ENCODE measurements at places on chromosomes 7 and 10. TPM values are rescaled to one million over a fixed set of nuclear protein-coding genes. Genes with fewer than 3 reads are reported as not detected.

AFAP1L2 gene
- 71.4 TPM for total RNA-seq

ACSM6 gene
- total RNA-seq = 0.10 TPM

CYP26A1 gene
- 0.15 TPM for total RNA-seq

GJD4 gene
- not detected for total RNA-seq

CLDN3 gene
- total RNA-seq = 11.6 TPM

EPHA1 gene
- 4.8 TPM for total RNA-seq

TMEM120A gene
- 17.9 TPM for total RNA-seq

PNLIPRP1 gene
- not detected for total RNA-seq

GCK gene
- 0.10 TPM for total RNA-seq

CCZ1B gene
- 23.1 TPM for total RNA-seq

PRLHR gene
- total RNA-seq = not detected

DNA sequence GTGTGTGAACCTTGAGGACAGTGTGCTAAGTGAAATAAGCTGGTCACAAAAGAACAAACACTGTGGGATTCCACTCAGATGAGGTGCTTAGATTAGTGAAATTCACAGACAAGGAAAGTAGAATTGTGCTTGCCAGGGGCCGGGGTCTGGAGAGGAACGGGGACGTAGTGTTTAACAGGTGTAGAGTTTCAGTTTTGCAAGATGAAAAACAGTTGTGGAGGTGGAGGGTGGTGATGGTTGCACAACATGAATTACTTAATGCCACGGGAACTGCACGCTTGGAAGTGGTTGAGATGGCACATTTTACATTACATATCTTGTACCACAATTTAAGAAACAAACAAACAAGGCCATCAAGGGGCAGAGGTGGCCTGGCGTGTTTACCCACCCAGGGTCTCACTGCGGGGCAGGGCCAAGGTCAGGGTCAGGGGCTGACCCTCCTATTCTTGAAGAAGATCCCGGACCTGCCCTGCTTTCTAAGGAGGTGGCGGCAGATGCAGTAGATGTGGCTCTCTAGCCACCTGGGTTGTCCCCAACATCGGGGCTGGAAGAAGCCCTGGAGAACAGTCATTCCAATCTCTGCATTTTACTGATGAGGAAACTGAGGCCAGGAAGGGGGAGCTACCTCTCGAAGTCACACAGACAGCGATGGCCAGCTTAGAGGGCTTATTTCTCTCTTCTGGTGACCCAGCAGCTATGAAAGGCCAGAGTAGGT, 91.5 kb upstream of the LRRC4 start:
- peak; percentile 65 for DNase-seq

DNA sequence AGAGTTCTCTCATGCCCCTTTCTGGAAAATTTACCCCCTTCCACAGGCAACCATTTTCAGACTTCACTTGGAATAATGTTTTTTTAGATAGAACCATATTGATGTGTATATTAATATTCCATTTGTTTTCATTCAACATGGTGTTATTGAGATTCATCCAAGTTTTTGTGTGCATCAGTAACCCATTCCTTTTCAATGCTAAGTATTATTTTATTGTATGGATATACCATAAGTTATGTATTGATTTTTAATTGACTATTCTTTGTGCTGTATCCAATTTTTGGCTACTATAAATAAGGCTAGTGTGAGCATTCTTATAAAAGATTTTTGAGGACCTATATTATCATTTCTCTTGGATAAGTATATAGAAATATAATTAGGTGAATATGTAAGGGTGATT, 1025.7 kb downstream of the GRM8 start:
- no peak for DNase-seq

GRCh38 chr10:71756311-71757191, 16.8 kb downstream of the VSIR start:
- DNase-seq = no peak

GRCh38 chr7:19213746-19214145, 68.5 kb upstream of the FERD3L start:
- DNase-seq = no peak

DNA sequence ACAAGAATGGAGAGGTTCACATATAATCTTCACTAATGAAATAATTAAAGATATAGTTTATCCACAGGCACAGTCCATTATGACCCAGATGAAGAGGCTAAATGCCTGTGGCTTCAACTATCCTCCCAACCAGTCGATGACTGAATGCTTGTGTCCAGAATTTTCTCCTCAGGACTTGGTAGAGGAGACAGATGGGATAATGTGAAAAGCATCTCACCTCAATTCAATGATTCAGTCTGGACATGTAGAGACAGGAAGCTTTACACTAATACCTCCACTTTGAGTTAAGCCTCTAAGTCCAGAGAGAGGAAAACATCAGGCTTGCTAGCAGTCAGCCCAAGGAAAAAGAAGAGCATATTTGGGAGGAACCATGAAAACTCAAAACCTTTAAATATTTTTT, 59.1 kb upstream of the COL1A2 start:
- no peak for DNase-seq

- DNase-seq = no peak
Observed at GRCh38 chr10:25036381-25036780, 20.0 kb downstream of the THNSL1 start.

- peak; percentile 84 for DNase-seq
Observed at GRCh38 chr10:62511656-62512055, 137.5 kb downstream of the ZNF365 start.

DNA sequence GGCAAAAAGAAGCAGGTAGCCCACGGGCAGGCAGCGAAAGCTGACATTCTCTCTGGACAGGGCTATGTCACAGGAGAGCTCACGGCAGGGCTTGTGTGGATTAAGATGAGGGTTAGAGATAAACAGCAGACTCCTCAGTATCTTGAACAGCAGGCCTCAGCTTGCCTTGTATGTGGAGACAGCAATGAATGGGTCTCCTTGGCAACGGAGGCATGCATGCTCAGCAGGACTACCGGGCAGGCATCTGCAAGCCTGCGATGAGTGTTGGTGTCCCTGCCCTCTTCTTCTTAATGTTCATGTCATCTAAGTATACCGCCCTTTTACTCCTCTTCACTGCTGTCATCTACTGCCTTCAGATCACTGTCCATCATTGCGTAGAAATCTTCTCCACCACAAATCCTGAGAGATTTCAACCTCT, 81.9 kb upstream of the C1GALT1 start:
- no peak for DNase-seq

DNA sequence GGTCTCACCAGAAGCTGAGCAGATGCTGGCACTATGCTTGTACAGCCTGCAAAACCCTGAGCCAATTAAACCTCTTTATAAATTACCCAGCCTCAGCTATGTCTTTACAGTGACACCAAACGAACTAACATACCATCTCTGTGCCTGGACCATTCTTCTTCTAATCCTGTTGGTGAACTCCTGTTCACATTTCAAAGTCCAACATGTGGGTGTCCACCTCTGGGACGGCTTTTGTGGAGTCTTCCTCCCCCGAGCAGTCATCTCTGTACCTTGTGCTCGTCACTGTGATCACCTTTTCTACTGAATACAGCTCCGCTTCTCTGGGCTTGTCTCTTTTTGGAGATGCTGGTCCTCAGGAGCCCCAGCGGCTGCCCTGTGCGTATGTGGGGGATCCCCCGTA, 7.4 kb upstream of the ESYT2 start:
- DNase-seq = no peak

- DNase-seq = no peak
Observed at GRCh38 chr10:110265573-110266193, 39.0 kb downstream of the SMNDC1 start.

- no peak for DNase-seq
Observed at GRCh38 chr7:10939237-10939910, 34.3 kb upstream of the PHF14 start.

DNA sequence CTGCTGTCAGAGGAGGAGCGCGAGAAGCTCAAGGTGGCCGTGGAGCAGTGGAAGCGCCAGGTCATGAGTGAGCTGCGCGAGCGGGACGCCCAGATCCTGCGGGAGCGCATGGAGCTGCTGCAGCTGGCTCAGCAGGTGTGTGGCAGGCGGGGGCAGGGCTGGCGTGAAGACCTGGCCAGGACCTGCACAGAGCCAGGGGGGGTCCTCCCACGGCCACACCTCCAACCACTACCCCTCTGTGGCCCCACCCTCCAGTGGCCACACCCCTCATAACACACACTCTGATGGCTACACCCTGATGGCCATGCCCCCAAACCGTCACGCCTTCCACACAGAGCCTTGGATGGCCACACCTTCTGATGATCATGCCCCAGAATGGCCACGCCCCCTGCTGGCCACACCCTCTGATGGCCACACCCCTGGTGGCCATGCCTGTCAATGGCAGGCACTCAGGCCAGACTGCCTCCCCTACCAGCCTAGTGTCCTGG, 23.4 kb upstream of the DPYSL4 start:
- DNase-seq = no peak

DNA sequence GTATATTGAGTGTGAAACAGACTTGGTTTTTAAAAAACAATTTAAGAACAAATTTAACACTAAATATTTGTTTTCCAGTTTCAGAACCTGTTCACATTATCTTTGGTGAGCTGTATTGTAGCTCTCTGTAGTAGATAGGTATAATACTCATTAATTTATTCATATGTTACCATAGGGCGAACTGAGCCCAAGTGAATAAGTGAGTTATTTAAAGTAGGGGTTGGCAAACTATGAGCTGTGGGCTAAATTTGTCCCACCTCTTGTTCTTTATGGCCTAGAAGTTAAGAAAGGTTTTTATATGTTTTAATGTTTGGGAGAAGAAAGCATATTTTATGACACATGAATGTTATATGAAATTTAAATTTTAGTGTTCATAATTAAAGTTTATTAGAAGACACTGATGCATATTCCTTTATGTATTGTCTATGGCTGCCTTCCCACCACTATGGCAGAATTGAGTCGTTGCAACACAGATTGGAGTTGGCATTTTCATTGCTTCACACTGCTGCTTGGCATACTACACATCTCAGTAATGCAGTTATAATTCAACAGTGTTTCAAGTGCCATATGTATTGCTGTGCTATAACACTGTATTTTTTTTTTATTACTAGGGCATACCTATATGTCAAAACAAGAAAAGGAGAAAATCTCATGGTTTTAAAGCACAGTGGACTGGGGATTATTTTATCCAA, 146.5 kb downstream of the ADK start:
- DNase-seq = no peak

GRCh38 chr7:94401428-94401814, 6.7 kb downstream of the COL1A2 start:
- no peak for DNase-seq

DNA sequence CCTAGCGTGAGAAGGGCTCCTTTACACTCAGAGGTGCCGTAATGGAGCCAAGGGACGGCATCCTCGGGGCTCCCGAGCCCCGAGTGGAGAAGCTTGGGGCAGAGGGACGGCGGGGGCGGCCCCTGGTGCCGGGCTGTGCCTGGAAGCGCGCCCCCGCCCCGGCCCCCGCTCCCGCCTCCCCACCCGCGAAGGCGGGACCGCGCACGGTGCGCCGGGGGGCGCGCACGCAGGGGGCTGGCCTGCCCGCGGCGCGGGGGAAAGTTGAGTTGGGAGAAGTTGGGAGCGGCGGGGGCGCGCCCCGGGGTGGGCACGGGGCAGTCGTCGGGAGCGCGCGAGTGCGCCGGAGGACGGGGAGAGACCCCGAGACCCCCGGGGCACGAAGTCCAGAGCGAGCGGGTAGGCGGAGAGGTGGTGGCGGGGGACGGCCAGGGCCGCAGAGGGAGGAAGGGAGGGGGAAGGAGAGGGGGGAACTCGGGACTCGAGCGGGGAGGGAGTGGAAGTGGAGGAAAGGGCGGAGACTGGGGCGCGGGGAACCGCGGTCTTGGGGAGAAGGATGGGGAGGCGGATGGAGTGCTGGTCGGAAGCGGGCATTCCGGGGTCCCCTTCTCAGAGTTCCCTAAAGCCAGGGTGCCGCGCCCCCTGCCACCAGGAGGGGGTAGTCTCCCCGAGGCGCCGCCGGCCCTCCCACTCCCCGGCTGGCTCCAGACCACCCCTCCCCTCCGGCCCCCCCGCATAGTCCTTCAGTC, at the start of gene SLC4A2:
TSS of gene SLC4A2 (plus strand) at position 223 of the 746 bp plus-strand sequence. CDS start 2,399 bp downstream, outside the sequence.
- DNase-seq = no peak

GRCh38 chr10:59177031-59177797, 771 bp downstream of the PHYHIPL start:
- DNase-seq = peak; percentile 75

DNA sequence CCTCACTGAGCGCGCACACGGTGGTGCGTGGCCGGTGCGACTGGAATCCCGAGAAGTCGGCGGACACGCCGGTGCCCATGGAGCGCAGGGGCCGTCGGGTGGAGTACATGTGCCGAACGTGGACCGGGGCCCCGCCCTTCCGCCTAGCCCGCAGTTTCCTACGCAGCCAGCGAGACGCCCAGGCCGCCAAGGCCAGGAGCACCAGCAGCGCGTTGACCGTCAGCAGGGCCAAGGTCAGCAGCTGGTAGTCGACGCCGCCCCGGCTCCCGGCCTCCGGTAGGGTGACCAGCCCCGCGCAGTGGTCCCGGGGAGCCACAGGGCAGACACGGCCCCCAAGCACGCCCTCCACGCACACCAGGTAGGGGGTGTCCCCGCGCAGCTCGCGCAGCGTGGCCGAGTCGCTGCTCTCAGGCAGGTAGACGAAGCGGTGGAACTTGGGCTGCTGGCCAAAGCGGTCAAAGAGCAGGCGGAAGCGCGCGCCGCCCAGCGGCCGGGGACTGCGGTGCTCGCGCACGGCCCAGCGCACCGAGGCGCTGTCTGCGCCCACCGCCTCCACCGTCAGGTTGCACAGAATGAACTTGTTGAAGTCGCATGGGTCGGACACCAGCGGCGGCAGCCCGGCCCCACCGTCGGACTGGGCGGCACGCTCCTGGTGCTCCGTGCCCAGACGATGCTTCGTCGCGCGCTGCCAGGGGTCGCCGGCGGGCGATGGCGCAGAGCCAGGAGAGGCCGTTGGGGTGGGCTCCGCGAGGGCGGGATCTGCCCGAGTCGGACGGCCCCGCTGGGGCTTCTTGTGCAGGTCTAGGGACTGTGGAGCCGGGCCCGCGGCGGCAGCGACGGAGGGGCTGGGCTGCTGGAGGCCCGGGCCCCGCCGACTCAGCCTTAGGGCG, 2.2 kb downstream of the TRIL start:
- DNase-seq = peak; percentile 31

DNA sequence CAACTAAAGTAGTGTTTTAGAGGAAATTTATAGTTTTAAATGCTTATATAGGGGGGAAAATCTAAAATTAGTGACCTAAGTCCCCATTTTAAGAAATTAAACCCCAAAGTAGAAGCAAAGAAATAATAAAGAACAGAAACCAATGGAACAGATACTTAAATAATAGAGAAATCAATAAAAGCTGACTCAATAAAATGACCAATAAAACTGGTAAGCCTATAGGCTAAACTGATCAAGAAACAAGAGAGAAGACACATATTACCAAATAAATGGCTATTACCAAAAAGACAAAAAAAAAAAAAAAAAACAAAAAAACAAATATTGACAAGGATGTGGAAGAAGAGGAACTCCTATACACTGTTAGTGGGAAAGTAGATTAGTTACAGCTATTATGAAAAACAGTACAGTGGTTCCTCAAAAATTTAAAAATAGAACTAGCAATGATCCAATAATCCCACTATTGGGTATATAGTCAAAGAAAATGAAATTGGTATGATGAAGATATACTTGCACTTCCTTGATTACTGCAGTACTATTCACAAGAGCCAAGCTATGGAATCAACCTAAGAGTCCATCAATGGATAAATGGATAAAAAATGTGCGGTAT, 53.2 kb downstream of the SLC18A2 start:
- no peak for DNase-seq

- no peak for DNase-seq
Observed at GRCh38 chr10:3057946-3058345, 9.4 kb upstream of the PFKP start.

- peak; percentile 93 for DNase-seq
Observed at GRCh38 chr10:44619975-44620374, 235.1 kb upstream of the CXCL12 start.

GRCh38 chr10:84194424-84195043, at the start of gene CDHR1:
Gene CDHR1, plus strand, starts transcription at chr10:84194537. Its CDS starts 224 bp downstream, at chr10:84194761.
- no peak for DNase-seq

GRCh38 chr7:36723951-36724664, at the start of gene AOAH:
Gene AOAH, minus strand, starts transcription at chr7:36724494. Its CDS starts 346 bp downstream, at chr7:36724148.
- DNase-seq = peak; percentile 10
